ENCODE measurements at places on chromosomes 7 and 10.

- no peak for DNase-seq
Measured at GRCh38 chr7:37323966-37324365, 124.7 kb downstream of the ELMO1 start.

DNA sequence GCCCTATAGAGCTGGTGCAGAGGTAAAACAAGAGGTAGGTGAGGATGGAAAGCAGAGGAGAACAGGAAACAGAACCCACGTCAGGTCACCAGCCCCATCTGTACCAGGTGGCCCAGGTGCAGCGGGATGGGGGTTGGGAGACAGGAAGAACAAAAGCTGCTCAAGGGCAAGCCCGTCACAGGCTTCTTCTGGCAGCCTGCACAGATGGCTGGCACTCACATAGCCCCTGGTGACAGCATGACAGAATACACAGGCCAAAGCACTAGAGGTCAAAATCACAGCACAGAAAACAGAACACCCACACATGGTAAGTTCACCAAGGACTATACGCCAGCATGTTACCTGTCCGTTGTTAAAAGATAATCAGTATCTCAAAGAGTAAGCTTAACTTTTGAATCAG is 126.8 kb downstream of the GALNT11 start:
- no peak for DNase-seq

GRCh38 chr7:118590107-118590506 is 365.6 kb downstream of the ANKRD7 start:
- DNase-seq, result no peak

DNA sequence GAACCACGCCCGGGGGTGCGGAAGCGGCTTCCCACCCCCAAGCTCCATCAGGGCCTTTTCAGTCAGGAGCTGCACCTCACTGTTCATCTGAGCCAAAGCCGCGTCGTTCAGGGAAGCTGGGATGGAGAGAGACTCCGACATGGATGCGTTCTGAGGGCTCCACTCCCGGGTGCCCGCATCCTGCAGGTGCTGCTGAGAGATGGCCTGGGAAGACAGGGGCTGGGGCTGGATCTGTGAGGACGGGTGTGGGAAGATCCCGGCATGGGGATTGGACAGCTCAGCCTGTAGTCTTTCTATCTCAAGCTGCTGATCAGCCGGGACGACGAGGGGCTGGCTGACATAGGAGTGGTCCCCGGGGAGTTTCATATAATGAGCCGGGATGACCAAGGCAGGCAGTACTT is 45.0 kb upstream of the NMT2 start:
- no peak for DNase-seq

- no peak for DNase-seq
Measured at GRCh38 chr10:75143353-75143752, 31.9 kb downstream of the SAMD8 start.

DNA sequence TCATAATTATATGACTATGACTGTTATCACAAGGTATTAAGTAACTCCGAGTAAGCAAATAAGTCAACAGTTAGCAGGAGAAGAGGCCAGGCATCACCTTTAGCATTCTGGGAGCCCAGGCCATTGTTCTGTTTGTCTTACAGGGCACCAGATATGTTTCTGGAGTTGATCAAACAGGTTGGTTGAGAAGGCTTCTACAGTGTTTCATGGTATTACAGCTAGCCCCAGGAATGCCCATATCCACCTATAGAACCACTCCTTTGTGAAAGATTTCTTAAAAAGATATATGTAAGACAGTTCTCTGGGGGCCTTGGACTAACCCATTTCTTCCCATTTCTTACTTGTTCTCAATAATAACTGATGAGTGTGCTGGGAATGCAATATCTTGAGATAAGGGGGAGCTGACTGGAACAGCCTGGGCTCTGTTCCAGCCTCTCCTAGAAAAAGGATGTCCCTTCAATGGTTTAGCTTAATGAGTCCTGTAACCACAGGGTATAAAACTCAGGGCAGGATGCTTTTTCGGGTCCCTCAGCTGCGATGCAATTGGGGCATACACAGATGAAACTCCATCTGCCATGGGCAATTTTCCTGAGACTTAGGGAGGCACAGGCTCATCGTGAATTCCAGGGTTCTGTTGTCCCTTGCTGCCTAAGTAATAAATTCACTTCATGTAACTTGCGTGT is 286.4 kb downstream of the BAMBI start:
- DNase-seq, result no peak

DNA sequence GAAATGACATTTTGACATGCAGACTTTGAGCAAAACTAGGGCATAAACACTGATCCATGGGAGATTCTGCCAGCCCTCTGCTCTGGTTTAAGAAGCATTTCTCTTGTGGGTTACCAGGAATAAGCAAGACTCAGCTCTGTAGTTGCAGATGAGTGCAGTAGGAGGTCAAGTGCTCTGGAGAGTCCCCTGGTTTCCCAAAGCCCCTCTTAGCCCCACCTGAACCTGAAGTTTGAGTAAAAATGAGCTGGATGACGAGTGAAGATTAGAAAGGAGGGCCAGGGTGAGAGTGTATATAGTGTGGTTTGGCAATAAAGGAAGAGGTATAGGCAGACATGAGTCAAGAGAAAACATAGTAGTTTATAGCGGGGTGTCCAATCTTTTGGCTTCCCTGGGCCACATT is 220.3 kb downstream of the ARL4A start:
- no peak for DNase-seq

DNA sequence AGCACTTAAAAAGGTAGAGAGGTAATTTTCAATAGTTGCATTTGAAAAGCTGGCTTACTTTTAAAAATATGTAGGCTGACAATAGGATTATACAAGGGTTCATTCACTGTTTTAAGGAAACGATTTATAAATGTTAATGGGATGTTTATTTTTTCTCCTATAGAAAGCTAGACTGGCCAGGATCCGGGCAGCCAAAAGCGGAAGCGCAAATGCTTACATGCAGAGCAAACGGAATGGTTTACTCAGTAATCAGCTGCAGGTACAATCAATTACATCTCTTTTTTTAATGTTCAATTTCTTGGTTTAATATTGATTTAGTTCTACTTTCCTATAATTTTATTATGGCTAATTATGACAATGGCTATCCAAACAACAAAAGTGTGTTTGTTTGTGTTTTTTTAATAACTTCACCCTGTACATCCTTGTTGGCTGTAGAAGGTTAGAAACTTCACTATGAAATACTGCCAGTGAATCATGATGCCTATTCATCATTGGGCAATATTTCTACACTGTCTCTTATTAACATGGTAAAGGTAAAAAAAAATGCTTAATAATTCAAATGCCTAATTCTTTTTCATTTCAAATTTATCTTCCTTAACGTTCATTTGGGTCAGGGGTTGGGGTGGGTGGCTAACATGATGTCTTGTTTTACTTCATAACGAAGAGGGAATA is 116.4 kb downstream of the TSPAN12 start:
- DNase-seq, result no peak

DNA sequence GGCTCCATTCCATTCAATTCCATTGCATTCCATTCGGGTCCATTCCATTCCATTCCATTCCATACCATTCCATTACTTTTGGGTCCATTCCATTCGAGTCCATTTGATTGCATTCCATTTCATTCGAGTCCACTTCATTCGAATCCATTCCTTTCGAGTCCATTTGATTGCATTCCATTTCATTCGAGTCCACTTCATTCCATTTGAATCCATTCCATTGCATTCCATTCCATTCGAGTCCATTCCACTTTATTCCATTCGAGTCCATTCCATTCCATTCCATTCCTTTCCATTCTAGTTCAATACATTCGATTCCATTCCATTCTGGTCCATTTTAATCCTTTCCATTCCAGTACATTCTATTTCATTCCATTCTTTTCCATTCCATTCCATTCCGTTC is 334.0 kb downstream of the ZNF33B start:
- no peak for DNase-seq

- DNase-seq, result no peak
Measured at GRCh38 chr10:97123765-97124164, 62.0 kb downstream of the SLIT1 start.

DNA sequence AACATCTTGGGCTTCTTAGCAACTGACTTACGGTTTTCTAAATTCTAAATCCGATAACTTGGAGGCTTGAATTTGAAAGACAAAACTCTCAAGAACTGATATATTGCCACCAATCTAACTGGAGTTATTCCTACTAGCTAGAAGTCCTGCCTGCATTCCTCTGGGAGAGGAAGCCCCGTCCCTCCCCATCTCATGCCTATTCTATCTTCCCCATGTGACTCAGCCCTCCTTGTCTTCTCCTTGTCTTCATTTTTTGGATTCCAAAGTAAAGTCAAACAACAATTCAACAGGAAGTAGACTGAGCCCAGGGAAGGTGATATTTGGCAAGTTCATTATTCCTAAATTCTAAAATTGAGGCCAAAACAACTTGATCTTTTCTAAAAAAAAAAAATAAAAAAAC is 587.7 kb downstream of the KCNMA1 start:
- DNase-seq, result no peak

- peak; percentile 63 for DNase-seq
Measured at GRCh38 chr10:79374312-79375191, 27.3 kb downstream of the PPIF start.

DNA sequence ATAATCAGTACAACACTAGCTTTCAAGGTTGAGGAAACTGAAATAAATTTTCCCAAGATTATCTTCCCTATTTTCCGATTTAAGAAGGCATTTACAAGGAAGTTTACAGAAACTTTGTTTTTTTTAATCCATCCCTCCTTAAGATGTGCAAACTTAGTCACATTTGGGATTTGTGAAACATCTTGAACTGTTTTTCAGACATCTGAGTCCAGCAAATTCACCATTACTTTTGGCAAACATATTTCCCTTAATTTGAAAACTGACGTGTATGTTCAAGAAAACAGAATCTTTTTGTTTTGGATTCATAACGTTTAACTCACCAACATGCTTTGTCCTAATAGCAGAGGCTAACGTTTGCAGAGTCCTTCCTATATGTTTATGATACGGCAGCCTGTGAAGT is 19.5 kb downstream of the GLI3 start:
- no peak for DNase-seq

DNA sequence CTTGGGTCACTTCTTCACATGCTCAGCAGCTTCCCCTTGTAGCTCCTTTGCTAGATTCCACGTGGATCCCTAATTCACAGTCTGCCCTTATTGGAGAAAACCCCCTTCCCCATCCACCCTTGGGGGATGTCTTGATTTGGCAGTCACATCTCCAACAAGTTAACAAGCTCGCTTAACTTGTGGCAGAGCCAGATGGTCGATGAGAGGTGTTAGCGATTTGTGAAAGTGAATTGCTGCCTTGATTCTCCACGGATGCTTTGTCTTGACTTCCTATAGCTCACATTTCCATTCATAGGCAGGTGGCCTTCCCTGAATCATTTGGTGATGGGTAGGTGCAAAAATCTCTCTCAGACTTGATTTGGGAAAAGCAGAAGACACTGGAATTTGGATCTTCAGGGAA is 387.9 kb downstream of the TCERG1L start:
- no peak for DNase-seq

Measured in activated gamma-delta T cell treated with anti-CD3 and anti-CD28 coated beads, Interleukin-2, amount 50 U/mL, for 16 hours (primary cell).